Fibroblast of the aortic adventitia (primary cell): ENCODE measurements at places on chromosomes 16 and 17. TPM values are rescaled to one million over a fixed set of nuclear protein-coding genes. Genes with fewer than 3 reads are reported as not detected.
A peak's percentile ranks its signal among the peaks of the same experiment; 100 is the strongest.

- no peak for DNase-seq
Measured at GRCh38 chr16:1164382-1164781, 11.5 kb downstream of the CACNA1H start.

DNA sequence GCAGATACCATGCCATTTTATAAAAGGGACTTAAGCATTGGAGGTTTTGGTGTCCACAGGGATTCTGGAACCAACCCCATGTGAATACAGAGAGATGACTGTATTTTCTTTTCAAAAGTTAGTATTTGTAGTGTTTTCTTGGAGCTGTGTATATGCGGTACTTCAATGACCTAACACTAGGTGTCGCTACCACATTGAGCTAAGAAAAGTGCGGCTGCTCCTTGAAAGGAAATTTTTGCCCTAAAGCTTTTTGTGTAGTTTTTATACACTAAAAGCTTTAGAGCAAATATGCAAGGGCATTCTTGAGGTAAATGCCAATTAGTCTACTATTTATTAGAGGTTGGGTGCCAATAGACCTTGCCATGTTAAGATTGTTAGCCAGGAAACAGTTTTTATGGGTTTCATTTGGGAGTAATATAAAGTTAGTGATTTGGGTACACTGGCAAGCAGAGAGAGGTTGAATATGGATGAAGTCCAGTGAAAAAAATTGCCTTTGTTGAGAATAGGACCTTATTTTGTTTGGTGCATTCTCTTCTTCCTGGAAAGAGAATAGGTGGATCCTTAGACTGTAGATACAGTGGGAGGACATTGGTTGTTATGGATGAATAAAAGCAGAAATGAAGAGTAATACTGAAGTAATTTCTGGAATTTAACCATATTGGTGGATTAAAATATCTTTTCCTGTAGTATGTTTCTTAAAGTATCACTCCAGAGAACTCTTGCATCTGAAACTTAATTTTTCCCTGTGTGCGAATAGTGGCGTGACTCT lies 43.3 kb downstream of the BCAS3 start:
- peak; percentile 85 for DNase-seq

DNA sequence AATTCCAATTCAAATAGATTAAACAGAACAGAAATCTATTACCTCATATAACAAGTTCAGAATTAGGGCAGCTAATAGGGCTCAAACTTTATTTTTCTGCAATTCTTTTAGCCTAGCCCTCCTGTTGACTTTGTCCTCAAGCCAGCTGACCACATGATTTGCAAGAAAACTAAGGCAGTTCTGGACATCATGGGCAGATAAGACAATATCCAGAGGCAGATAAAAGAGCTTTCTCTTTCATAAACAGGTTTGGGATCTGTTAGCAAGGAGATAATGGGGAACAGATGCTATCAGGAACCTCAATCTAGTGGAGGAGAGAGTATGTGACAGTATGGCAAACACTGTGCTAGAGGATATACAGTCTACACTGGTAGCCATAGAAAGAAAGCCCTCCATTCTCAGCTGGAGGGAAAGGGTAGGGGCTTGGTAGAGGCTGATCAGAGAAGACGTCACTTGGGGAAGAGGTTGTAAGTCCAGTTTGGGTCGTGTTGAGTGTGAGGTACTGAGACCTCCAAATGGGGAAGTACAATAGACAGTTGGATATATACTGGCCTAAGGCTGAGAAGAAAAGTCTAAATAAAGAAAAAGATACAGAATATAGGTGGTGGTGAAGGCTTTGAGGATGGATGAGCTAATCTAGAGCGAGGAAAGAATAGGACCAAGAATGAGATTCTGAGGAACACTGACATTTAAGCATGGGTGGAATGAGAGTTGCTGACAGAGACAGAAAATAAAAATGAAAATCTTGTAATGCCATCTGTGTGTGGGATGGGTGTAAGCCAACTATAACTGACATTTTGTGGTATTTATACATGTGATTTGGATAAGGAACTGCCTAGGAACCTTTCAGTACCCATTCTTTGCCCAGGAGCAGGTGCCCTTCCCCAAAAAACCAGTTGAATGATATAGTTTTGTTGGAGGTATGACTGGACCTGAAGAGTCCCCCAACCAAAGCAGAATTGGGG lies 67.4 kb downstream of the CYB561 start:
- peak; percentile 89 for DNase-seq

DNA sequence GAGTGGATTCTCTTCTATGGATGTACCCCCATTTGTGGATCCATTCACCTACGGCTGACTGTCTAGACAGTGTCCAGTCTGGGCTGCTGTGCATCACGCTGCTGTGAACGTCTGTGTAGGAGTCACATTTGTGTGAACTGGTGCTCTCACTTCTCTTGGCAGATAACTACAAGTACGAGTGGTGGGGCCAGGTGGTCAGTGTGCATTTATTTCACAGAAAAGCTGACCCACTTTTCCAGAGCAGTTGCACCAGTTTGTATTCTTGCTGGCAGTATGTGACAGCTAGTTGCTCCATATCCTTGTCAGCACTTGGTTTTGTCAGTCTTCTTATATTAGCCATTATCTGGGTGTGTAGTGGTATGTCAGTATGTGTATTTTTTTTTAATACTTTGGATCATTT lies 28.4 kb downstream of the FOXK2 start:
- no peak for DNase-seq

The CTRB1 gene
- total RNA-seq: not detected in 2 replicates

The CD300H gene
- total RNA-seq: not detected in 2 replicates
